ENCODE measurements at places on chromosomes 7 and 10. TPM values are rescaled to one million over a fixed set of nuclear protein-coding genes. Genes with fewer than 3 reads are reported as not detected.

The CHCHD1 gene
- 37.1 TPM for total RNA-seq

The FKBP6 gene
- not detected for total RNA-seq

The ZC3HAV1L gene
- total RNA-seq, result 31.3 TPM

The HMX2 gene
- total RNA-seq, result 0.19 TPM

The CLRN3 gene
- 6.6 TPM for total RNA-seq

The FEZF1 gene
- total RNA-seq, result 0.67 TPM

The EVX1 gene
- total RNA-seq, result 0.71 TPM
